ENCODE measurements at places on chromosomes 2 and 18.

DNA sequence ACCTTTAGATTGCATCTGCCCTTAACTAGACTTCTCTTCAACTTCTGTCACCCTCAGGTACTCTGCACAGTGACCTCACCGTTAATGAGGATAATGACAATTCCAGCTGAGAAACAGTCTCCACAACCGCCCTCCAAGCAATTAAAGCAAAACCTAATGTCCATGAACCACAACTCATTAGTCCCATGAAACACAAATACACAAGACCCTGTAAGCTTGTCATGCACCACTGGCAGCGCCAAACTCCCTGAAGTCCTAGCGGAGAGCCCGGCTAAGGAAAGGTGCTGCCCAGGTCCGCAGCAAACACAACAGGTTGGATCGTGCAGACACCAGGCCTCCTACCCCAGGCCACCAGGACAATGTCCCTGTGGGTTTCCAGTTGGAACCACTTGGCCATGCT lies 7.4 kb downstream of the SMAD7 start:
- DNase-seq: no peak

- no peak for DNase-seq
These were observed 262.9 kb upstream of the GULP1 start for GRCh38 chr2:188028739-188029138.

- no peak for DNase-seq
These were observed 292.9 kb downstream of the STK39 start for GRCh38 chr2:167954495-167954894.

GRCh38 chr2:222608081-222608480 lies 47.8 kb downstream of the FARSB start:
- DNase-seq: no peak

DNA sequence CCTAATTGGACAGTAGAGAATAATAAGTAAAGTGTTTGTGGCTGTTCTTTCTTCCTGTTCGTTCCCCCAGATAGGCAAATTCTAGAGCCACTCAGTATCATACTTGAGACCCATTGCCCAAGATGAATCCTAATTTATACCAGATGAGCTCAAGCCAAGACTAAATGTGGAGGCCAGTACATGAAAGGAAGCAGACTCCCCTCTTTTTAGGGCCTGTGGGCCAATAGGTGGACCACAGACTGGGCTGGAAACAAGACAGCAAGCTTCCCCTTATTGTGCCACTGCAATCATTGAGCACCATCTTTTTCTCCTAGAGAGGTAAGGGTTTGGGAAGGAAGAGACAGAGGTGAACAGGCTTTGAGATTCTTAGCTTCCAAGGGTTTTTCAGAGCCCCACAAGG lies 141.9 kb downstream of the MGAT5 start:
- no peak for DNase-seq

- no peak for DNase-seq
These were observed 50.2 kb upstream of the FHL2 start for GRCh38 chr2:105449076-105449475.

DNA sequence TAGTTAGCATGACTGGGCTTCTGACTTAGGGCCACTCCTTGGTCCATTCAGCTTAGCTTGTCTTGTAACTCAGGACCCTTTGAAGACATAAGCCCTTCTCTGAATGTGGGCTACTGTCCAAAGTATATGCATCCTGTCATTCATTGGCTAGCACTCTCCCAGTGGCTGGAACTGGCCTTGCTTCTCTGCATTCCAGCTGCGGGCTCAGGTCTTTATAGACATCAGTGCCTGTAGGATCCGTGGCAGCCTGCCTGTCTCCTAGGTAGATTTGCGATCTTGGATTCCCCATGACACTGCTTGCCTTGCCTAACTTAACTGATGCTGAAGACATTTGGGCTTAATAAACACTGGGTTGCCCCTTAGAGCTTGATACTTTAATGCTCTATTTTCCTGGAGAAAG lies 170.1 kb downstream of the DCC start:
- DNase-seq: no peak

GRCh38 chr2:189937691-189938090 lies 124.8 kb downstream of the MSTN start:
- no peak for DNase-seq

DNA sequence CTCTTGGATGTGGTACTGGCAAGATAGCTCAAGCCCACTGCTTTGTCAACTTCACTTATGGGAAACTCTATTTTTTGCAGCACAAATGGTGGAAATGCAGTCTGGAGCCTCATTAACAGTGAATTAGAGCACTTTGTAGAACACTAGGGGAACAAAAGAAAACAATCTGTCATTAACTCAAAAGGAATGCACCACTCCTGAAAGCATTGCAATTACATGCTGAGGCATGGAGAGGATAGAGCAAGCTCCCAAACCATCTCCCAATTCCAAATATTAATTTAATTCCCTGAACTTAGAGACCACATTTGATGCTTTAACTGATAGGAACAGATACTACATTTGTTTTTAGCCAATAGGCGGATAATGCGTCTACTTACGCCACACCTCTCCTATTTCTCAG lies 32.8 kb upstream of the TANC1 start:
- DNase-seq: no peak

DNA sequence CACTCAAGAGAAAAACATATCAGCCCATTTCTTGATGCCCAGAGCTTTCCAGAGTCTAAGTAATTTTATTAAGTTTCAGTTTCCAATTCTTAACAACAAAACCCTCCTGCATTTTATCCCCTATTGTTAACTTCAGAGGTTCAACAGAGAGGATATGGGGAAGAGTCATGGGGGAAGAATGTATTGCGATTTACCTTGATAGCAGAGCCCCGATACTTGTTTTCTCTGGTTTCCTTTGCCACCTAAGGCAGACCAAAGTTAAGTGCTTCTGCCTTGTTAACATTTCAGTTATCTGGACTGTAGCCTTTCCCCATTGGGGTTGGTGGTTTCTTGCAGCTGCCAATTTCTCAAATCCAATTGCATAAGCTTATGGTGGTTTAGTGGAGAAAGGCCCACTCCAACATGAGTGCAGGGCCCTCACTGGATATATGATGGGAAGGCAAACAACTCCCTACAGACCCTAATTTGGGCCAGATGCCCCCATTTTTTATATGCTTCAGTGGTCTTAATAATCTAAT lies 82.0 kb upstream of the ITGB6 start:
- DNase-seq: no peak

- DNase-seq: peak; percentile 84
These were observed 22.2 kb downstream of the NFE2L2 start for GRCh38 chr2:177242121-177242987.

DNA sequence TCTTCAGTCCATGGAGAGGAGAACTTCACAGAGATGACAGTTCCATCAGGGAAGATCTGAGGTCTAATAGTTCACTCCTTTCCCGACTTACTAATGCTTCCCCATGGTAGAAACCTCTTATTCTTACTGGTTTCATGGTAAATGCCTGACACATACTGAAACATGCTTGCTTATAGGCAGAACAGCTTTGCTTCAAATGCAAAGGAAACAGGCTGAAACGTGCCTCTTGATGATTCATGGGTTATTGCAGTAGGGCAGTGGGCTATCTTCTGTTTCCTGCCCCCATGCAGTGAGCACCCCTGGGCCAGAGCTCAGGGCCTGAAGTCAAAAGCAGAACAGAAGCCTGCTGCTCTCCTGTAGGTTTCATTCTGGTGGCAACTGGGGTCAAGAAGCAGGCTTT lies 223.5 kb downstream of the RDH14 start:
- DNase-seq: no peak

- DNase-seq: no peak
These were observed 1.4 kb upstream of the EHD3 start for GRCh38 chr2:31232586-31232985.

DNA sequence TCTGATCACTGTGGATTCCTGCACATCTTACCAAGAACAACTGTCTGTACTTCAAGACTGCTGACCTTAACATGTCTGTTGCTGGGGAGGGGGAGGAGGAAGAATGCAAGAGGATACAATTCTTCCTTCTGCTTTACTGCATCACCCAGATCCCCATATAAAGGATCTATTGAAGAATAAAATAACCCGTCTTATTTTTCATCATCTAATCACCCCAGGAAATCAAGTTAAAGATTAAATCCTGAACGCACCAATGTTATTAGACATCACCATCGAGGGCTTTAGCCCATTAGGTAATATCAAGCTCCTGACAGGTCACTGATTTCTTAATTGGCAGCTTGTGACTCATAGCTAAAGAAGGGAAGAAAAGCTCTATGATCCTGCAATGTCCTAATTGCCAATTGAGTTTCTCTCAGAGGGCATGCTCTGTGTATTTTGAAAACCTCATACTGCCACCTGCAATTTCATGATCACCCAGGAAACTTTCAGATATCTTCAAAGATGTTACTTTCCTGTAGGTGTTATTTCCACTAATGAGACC lies 75.4 kb upstream of the KCNE4 start:
- DNase-seq: no peak

DNA sequence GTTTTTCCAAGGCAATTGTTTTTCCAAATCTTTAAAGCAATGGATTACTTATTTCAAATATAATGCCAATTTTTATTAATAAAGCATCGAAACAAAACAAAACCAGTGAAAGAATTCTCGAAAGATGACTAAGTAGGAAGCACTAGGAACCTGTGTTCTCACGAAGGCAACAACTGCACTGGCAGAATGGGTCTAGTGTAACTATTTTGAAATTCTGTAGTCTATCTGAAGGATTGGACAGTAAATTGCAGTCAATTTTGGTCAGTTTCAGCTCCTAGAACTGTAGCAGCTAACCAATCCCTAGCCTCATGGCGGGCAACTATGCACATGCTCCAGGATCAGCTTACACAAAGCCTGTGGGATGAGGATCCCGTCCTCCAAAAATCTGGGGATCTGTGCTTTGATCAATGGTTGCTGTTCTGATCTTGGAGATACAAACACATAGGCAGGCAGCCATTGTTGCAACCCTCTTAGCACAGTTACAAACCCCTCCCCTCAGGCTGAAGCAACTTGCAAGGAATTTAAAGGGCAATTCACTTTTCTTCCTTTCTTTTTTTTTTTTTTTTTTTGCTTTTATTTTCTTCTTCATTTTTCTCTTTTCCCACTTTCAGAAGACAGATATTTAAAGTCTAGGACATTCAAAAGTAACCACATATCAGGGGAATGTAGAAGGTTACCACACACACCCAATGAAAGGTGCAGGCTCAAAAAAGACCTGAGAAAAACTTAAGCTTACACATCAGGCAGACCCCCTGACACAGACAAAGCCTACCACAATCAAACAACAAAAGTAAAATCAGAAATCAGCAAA lies 147.6 kb downstream of the THADA start:
- DNase-seq: no peak

DNA sequence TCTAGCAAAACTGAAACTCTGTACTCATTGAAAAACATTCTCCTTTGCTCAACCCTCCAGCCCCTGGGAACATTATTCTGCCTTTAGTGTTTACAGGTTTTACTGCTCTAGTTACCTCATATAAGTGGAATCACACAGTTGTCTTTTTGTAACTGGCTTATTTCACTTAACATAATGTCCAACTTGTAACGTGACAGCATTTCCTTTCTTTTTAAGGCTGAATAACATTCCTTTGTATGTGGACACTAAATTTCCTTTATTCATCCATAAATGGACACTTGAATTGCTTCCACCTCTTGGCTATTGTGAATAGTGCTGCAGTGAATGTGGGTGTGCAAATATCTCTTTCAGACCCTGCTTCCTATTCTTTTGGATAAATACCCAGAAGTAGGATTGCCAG lies 144.9 kb downstream of the ACTR3 start:
- DNase-seq: no peak

DNA sequence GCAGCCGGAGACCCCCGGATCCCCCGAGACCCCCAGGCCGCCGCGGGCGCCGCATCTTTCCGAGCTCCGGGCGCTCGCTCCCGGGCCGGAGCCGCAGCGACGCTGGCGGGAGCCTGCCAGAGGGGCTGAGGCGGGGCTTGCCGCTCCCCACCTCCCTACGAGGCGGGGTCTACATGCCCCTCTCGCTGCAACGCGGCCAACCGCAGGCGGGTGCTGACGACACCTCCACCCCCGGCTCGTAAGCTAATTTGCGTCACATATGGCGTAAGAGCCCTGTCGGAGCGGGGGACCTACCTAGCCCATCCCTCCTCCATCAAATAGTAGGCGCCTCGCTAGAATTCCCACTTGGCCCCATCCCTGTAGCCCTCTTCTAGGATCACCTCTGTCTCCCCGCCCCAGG lies at the start of gene PTPRN:
TSS of gene PTPRN (minus strand) at position 124 of the 400 bp plus-strand sequence. CDS start at position 55, 69 bp downstream.
- DNase-seq: no peak

GRCh38 chr2:11395389-11395788 lies 51.0 kb upstream of the ROCK2 start:
- DNase-seq: no peak

DNA sequence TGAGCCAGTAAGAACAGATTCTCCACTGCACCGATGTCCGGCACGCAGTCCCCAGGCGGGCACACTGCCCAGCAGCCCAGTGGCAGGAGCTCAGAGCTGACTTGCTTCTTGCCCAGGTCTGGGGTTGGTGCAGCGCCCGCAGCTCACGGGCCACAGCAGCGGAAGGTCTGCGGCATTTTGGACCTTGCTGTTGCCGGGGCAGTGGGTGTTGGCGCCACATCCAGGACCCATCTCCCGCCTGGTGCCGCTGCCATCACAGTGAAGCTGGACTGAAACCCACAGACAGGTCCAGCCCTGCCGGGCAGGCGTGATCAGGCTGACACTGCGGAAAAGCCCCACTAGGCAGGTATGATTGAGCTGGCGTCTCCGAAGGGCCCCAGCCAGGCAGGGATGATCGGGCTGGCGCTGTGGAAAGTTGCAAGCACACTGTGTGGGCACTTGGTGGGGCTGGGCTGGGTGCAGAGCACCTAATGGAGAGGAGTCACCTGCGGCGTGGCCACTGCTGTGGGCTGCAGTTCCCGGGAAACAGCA lies 75.5 kb downstream of the SLC66A2 start:
- no peak for DNase-seq

DNA sequence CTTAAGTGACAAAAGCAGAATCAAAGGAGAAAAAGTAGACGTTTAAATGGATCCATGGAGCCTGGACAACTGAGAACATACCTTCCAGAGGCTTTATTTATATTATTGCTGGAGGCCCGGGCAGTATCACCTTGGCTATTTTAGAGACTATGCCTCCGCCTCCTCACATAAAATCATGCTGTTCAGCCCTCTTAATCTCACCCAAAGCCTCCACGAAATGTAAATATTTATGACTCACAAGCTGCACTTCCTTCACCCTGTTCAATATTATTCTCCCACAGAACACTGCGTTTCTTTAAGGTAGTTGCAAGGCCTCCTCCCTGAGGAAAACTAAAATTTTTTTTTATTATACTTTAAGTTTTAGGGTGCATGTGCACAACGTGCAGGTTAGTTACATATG lies 478.6 kb upstream of the ACVR2A start:
- DNase-seq: no peak

- no peak for DNase-seq
These were observed 785.0 kb downstream of the CNTNAP5 start for GRCh38 chr2:124810132-124810531.

GRCh38 chr2:85303780-85304531 lies 23.8 kb downstream of the TGOLN2 start:
- DNase-seq: no peak

DNA sequence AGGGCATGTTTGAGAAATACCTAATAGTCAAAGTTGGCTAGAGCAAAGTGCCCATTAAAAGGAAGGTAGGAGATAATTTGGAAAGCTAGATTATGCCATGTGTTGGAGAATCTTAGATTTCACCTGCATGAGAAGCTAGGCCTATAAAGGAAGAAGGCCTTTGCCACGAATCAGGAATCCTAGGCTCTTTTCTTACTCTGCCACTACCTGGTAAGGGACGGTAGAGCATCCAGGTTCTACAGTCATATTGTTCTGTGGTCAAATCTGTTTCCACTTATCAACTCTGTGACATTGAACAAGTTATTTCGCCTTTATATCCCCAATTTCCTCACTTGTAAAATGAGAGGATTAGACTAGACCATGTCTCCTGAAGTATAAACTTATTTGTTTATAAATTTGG lies 3.6 kb upstream of the KCNJ3 start:
- no peak for DNase-seq

- DNase-seq: no peak
These were observed 53.8 kb downstream of the NTSR2 start for GRCh38 chr2:11616097-11616687.
